ENCODE measurements at places on chromosomes 11 and 22.
A peak's percentile ranks its signal among the peaks of the same experiment; 100 is the strongest.

DNA sequence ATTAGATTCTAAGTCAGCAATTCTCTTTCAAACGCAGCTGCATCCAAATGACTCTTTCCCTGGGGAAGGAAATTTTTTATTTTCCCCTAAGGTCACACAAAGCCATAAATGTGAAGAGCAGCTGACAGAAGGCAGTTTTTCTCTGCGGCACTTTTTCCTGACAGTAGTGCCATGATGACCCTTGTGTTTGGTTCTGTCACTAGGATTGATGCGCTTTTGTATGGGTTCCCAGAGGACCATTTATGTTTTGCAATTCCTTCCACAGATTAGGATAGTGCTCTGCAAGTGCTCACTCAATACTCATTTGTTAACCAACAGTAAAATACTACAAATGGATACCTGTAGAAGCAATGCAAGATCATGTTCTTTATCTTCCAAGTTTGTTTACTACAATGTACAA lies 359.6 kb upstream of the CTSC start:
- DNase-seq, result no peak

- peak; percentile 20 for DNase-seq
These were observed 19.4 kb downstream of the EHF start for GRCh38 chr11:34640050-34640923.

DNA sequence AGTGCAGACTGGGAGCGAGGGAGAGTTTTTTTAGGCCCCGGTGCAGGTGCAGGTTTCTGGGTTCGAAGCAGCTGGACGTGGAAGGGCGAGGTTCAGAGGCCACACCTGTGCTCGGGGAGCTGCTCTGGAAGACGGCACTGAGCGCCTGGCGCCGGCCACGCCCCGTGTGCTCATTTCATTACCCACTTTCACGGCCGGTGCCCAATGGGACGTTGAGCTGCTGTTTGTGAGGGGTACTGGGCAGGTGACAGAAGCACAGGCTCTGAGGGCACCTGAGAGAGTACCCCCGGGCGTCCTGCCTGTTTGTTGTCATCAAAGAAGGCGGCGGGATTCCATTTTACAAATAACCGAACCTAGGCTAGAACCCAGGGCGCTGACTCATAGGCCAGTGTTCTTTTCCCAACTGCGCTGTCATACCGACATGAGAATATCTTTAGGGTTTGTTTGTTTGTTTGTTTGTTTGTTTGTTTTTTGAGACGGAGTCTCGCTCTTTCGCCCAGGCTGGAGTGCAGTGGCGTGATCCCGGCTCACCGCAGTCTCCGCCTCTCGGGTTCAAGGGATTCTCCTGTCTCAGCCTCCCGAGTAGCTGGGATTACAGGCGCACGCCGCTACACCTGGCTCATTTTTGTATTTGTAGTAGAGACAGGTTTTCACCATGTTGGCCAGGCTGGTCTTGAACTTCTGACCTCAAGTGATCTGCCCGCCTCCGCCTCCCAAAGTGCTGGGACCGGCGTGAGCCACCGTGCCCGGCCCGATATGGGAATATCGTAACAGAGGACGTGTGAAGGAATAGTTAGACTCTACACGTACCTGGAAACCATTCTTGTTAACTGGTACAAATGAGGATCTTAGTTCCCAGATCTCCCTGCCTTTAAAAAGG lies 16.6 kb upstream of the SPTBN2 start:
- no peak for DNase-seq

- DNase-seq, result no peak
These were observed at the start of gene CDC42EP1 for GRCh38 chr22:37559901-37560607. TSS of gene CDC42EP1 (plus strand) at chr22:37560480. CDS start at chr22:37566350, 5,870 bp downstream.

DNA sequence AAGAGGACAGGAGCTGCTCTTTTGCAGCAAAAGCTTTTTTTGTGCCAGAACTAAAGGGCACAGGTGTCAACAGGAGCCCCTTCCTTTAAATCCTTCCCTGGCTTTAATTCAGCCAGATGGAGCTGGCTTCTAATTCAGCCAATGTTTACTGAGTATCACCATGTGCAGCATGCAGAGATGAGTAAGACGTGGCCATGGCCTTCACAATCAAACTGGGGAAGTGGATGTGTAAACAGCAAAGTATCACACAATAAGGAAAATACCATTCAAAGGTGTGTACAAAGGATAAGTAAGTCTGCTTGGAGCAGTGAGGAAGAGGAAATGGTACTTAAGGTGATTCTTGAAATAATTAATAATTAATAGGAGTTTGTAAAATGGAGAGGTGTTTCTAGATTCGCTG lies 243.4 kb downstream of the NXPE2 start:
- no peak for DNase-seq

GRCh38 chr11:114564831-114565230 lies 5.2 kb upstream of the NXPE1 start:
- no peak for DNase-seq

- DNase-seq, result no peak
These were observed 5.8 kb downstream of the TECTA start for GRCh38 chr11:121106812-121107211.

GRCh38 chr22:22902247-22903001 lies 14.8 kb downstream of the IGLL5 start:
- peak; percentile 9 for DNase-seq

Data from hematopoietic multipotent progenitor cell treated with erythropoietin and hydrocortisone succinate and interleukin-3 and kit ligand, for 4 days (in vitro differentiated cells).